A673 (cell line): ENCODE measurements at places on chromosomes 3 and 15. TPM values are rescaled to one million over a fixed set of nuclear protein-coding genes. Genes with fewer than 3 reads are reported as not detected.

DNA sequence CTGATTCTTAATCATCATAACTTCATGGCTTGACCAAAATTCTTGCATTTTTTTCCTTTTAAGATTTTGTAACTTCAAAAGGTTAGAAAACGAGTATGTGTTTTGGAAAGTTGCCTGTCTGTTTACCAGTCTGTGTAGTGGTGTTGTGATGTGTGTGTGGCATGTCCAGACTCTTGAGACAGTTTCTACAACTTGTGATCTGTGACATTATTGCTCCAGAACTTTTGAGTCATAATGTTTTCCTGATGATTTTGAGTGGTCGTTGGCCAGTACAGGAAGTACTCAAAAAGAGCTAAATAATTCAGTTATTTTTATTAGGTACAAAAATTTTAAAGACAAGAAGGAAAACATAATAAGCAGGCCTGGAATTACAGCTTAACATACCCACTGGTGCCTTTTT lies 229.0 kb upstream of the C2CD4B start:
- no peaks in the 10 kb centered on the region for H3K36me3 ChIP-seq
- H3K4me1 ChIP-seq, result peaks cover 4% of the 10 kb centered on the region
- H3K4me3 ChIP-seq, result no peak overlapping the region

DNA sequence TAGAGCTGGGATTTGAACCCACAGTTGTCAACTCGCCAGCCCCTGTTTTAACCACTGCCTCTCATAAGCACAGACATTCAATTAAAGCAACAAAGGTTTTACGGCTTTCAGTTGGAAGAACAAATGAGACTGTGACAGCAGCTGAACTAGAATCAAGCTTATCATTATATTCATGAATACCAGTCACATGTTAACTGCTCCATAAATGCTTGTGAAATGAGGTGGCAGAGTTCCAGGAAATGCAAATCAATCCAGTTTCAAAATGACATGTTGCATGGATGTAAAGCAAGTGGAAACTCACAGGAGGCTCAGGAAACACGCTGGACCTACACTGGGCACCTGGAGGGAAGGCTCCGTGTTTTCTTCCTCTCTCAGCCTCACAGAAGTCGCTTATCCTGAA lies 3.9 kb downstream of the GP5 start:
- H3K27ac ChIP-seq, result peak overlapping the region; percentile 58
- H3K4me1 ChIP-seq, result peaks cover 18% of the 10 kb centered on the region
- no peaks in the 10 kb centered on the region for H3K27me3 ChIP-seq
- H3K36me3 ChIP-seq, result no peaks in the 10 kb centered on the region

DNA sequence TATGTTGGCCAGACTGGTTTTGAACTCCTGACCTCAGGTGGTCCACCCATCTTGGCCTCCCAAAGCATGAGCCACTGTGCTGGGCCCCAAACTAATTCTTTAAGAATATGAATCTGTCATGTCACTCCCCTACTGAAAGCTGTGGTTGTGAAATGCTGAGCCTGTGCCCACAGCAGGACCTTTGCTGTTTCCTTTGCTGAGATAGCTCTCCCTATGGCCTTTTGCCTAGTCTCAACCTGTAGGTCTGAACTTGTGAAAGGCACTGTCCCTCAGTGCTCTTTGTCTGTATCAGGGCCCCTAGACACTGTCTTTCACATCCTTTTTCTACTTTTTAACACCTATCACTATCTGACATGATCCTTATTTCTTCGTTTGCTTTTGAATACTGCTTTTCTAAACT lies 62.7 kb upstream of the CCR4 start:
- no peaks in the 10 kb centered on the region for H3K27me3 ChIP-seq
- H3K4me3 ChIP-seq, result no peak overlapping the region

- no peaks in the 10 kb centered on the region for H3K4me1 ChIP-seq
- no peak overlapping the region for H3K27ac ChIP-seq
- H3K4me3 ChIP-seq, result no peak overlapping the region
- DNase-seq, result no peak
- no peaks in the 10 kb centered on the region for H3K27me3 ChIP-seq
Measured at GRCh38 chr3:183844606-183845005, 19.2 kb upstream of the MAP6D1 start.

Gene LMAN1L
- total RNA-seq, result 0.80 TPM in 1 of 2 replicates, not detected in the other

Gene SCG3
- total RNA-seq, result 0.21 and 0.22 TPM in 2 replicates

Gene POTEB
- not detected in 2 replicates for total RNA-seq

Gene GPR176
- 5.4 and 5.6 TPM in 2 replicates for total RNA-seq

Gene NPAP1
- not detected in 2 replicates for total RNA-seq
